Stimulated activated CD4-positive, alpha-beta T cell treated with anti-CD3 and anti-CD28 coated beads, Interleukin-2, amount 100 ng/mL, for 24 hours (primary cell): ENCODE measurements at places on chromosomes 4 and X.

DNA sequence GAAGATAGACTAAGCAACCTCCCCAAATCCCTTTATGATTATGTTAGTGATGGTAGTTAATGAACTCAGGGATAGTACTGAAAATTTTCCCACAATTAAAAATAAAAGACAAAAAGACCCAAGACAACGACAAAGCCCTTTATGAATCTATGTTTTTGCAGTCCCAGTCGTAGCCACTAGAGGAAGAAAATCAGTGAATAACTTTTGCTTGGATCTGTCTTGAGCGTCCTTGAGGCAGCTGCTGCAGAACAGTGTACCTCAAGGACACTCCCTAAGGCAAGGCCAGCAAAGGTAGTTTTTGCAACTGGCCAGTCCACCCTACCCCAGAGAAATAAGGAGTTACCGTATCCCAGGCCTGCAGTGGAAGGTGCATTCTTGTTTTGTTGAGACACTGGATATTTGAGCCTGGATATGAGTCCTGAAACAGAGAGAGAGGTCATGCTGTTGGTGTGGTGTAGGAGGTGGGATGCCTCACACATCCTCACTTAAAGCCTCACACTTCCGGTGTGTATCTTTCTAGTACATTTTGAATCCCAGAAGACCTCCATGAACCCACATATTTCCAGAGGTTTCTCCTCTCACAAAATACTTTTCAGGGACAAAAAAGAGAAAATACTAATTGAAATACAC, 8.7 kb upstream of the TIMM8A start:
- no peak for DNase-seq

DNA sequence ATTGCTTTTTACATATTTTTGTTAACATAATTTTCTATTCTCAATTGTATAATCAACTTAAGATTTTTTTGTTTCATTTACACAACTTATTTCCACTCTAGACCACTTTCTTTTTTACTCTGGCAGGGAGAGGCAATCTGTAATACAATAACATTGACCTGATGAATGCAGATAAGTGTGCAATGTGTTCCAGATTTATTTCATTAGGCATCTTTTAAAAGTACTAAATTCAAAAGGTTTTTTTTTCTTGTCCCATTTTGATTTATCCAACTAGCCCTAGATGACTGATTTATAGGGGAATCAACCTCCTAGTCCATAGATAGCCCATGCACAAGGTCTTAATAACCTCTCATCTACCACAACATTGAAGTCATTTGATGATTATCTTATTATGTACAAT, 55.5 kb upstream of the AGTR2 start:
- no peak for DNase-seq

DNA sequence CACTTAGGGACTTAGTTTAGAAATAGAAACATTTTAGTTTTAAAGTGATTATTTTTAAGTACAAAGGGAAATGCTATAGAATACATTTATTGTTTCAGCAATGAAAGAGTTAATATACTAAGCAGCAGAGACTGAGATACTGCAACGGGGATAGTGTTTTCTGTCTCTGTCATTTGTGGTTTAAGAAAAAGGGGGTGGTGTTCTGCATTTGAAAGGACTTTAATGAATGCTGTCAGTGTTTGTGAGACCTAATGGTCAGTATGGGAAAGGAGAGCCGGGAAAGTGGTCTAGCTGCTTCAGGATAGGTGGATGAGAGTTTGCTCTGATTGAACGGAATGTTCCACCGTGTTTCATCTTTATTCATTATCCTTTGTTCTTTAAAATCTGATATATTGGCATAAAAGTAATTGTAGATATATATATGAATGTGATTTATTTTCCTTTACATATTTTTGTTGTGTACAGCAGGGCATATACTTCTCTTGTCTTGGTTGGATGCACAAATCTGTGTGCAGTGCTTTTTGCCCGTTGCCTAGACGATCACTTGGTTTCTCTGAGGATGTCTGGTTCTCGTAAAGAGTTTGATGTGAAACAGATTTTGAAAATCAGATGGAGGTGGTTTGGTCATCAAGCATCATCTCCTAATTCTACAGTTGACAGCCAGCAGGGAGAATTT, at the start of gene KLHL5:
Gene KLHL5, plus strand, starts transcription at position 139 of the 676 bp plus-strand sequence. Its CDS starts 421 bp downstream, at position 560.
- no peak for DNase-seq

DNA sequence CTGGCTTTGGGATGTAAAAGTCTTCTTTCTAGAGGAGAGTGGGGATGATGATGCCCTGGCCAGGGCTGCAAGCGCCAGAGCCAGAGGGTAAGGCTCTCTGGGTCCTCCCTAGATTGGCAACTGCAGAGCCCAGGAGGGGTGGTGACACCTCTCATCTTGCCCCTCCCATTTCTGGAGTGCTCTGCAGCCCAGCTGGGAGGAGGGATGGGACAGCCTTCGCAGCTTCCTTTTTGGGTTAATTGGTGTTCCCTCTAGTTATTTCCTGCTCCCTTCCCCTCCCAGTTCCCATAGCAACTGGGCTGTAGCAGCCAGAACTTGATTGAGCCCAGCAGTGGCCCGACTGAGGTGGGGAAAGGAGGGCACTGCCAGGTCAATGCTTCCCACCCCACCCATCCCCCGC, 19.2 kb downstream of the NALF2 start:
- no peak for DNase-seq

DNA sequence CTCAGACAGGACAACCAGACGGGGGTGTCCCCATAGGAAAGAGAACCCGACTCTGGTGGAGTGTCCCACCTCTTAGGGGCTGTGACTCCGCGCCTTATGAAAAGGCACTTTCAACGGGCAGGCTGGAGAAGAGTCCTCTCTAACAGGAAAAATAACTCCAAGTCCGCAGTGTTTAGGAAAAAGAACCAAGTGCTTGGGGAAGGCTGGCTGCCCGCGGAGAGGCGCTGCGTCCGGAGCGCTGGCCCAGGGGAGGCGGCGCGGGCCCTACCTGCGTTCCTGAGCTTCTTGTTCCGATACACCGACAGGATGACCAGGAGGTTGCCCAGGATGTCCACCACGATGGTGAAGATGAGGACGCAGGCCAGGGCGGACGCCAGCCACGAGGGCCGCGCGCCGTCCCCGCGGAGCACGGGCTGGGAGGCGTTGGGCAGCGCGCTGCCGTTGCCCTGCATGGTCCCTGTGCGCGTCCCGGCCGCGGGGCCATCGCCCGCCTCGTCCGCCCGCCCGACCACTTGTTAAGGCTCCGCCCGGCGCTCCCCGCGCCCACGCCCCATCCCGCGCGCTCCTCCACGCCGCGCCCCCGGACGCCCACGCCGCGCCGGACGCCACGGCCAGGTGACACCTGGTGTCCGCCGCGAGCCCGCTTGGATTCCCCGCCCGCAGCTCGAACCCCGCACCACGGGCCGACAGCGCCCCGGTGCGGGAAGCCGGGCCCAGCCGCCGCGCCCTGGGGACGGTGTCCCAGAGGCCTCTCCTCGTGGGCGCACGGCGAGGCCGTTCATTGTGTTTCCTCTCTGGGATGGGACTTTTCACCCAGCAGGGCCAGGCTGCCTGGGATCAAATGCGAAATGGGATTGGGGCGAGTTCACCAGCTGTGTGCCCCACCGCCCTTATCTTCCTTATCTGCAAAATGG, at the start of gene MTNR1A:
Gene MTNR1A, minus strand, starts transcription at position 654 of the 914 bp plus-strand sequence. Its CDS starts 202 bp downstream, at position 452.
- DNase-seq, result no peak
